ENCODE measurements at places on chromosomes 7 and 10.

DNA sequence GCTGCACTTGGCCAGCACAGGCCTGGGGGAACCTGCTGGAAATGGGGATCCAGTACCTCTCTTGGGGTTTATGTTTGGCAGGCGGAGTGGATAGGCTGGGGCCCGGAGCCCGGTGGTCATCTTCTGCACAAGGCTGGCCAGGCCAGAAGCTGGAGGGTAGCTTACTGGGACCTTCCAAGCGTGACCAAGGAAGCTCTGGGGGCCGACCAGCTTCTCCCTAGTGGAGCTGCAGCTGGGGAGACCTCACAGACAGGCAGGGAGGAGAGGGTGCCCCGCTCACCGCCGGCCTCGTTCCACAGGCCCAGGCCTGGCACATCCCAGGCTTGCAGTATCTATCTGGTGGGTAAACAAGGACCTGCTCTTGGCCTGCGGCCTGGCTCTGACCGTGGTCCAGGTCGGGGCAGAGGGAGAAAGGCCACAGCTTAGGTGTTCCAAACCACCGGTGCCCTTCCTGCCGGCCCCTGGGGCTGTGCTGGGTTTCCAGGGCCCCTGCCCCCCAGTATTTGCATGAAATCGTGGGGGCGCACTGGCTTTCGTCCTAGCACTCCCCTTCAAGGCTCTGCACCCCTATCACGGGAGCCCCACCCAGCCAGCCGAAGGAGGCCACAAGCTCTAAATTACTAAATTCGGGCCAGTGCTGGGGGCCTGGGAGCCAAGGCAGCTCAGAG is 1.5 kb upstream of the ELFN1 start:
- peaks cover 44% of the 10 kb centered on the region for H3K27me3 ChIP-seq
- no peaks in the 10 kb centered on the region for H3K36me3 ChIP-seq
- peak; percentile 42 for DNase-seq
- H3K4me3 ChIP-seq: no peak overlapping the region

GRCh38 chr10:132765435-132765834 is 20.5 kb downstream of the NKX6-2 start:
- no peak overlapping the region for H3K27ac ChIP-seq
- no peak for DNase-seq
- no peaks in the 10 kb centered on the region for H3K27me3 ChIP-seq
- no peak overlapping the region for H3K4me3 ChIP-seq

DNA sequence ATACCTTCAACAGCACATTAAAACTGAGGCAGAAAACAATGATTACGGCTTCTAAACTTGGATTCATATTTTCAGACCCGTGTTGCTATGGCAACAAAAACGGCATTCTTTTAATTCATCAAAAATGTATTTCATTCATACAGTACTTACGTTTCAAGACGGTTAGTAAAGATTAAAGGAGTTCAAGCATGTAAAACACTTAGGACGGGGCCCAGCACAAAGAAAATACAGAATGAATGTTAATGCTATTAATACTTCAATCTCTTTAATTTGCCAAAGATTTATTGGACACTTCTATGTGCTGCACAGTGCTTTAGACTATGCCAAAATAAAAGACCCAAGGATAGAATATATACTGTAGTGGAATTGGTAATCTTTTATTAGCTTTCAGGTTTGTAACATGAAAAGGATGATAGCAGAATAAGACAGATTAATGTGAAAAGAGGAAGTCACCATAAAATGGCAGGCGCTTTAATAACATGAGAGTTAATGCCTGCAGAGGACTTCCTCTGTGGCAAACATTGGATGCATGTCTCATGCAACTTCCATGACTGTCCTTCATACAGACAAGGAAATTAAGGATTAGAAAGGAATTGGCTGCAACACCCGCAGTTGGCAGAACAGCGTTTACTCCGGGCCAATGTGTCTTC is 201.6 kb upstream of the KLF6 start:
- H3K27ac ChIP-seq: no peak overlapping the region
- H3K4me3 ChIP-seq: no peak overlapping the region
- H3K36me3 ChIP-seq: no peaks in the 10 kb centered on the region
- DNase-seq: no peak
- no peaks in the 10 kb centered on the region for H3K27me3 ChIP-seq
- peaks cover 7% of the 10 kb centered on the region for H3K4me1 ChIP-seq

GRCh38 chr7:128247108-128247507 is 6.0 kb downstream of the LEP start:
- no peaks in the 10 kb centered on the region for H3K4me1 ChIP-seq
- no peak for DNase-seq
- H3K36me3 ChIP-seq: no peaks in the 10 kb centered on the region
- no peak overlapping the region for H3K27ac ChIP-seq
- H3K27me3 ChIP-seq: peaks cover 23% of the 10 kb centered on the region

- no peak overlapping the region for H3K27ac ChIP-seq
- no peaks in the 10 kb centered on the region for H3K4me1 ChIP-seq
- no peak overlapping the region for H3K4me3 ChIP-seq
These were observed 161.7 kb upstream of the CSTF2T start for GRCh38 chr10:51861051-51861450.

DNA sequence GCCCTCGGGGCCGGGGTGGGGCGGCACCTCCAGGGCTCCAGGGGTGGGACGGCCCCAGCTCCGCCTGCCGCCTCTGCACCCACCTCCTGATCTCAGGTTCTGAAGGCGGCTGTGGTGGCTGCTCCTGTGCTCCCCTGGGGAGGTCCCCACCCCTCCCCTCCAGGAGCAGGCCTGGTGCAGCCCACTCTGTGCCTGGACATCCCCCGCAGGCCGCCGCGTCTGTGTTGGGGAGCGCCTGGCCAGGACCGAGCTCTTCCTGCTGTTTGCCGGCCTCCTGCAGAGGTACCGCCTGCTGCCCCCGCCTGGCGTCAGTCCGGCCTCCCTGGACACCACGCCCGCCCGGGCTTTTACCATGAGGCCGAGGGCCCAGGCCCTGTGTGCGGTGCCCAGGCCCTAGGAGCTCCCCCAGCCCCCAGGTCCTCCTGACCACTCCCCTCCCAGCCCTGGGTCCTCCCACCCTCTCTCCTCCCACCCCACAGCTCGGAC is 5.5 kb downstream of the CYP2W1 start:
- H3K4me1 ChIP-seq: peaks cover 5% of the 10 kb centered on the region
- no peaks in the 10 kb centered on the region for H3K36me3 ChIP-seq
- no peak for DNase-seq
- no peak overlapping the region for H3K4me3 ChIP-seq
- H3K27me3 ChIP-seq: peaks cover 13% of the 10 kb centered on the region
- H3K27ac ChIP-seq: no peak overlapping the region

DNA sequence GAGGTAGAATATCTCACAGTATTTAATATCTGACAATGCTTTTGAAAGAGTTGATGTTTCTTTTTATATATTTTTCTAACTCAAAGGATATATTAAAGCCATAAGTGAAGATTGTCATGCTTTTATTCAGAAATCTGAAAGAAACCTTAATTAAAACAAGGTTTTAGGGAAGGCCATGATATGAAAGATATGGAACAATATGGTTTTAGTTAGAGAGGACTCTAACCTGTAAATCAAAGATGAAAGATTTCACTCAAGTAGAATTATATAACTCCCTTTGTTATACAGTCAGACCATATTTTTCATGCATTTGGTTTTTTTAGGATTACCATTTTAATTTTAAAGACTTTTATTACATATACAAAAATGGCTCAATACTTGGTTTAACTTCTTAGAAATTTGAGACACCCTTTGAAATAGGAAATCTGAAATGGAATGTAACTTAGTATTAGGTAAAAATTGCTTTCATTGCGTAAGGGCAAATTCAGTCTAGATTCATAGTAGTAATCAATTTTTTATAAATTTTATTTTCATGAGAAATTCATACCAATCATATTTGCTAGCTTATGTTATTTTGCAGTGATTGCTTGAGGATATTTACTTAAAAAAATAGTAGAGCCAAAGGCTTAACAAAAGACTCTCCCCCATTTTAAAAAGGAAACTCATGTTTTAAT is 119.8 kb downstream of the TWIST1 start:
- H3K27me3 ChIP-seq: no peaks in the 10 kb centered on the region
- H3K4me3 ChIP-seq: no peak overlapping the region
- H3K4me1 ChIP-seq: no peaks in the 10 kb centered on the region
- no peaks in the 10 kb centered on the region for H3K36me3 ChIP-seq
- H3K27ac ChIP-seq: no peak overlapping the region

DNA sequence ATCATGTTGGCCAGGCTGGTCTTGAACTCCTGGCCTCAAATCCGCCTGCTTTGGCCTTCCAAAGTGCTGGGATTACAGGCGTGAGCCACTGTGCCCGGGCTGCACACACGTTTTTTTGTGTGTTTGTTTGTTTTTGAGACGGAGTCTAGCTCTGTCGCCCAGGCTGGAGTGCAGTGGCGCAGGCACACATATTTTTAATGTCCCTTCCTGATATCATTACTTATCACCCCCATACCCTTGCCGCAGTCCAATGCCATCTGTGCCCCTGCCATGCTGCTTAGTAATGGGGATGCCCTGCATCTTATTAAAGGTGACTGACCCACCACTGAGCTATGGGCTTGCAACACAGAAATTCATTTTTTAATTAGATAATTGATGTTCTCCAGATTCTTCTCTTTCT is 180.7 kb downstream of the TEX36 start:
- H3K36me3 ChIP-seq: no peaks in the 10 kb centered on the region
- H3K4me1 ChIP-seq: no peaks in the 10 kb centered on the region
- no peaks in the 10 kb centered on the region for H3K27me3 ChIP-seq
- no peak overlapping the region for H3K27ac ChIP-seq

DNA sequence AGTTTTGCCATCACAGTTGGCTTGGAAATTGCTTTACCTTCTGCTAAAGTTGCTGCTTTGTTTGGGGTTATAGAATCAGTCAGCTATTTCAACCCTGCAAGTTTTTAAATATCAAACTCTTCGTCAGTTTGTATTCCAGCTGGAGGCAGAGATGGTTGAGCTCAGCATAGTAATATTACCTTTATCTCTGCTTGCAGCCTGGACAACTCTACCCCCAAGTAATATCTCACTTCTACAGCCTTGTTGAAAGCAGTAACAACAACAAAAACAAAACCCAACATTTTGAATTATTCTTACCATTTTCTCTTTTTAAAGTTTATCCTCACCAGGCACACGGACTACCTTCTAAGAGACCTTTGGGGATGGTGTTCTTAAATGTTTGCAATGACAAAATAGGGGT is 239.1 kb upstream of the PHF14 start:
- H3K36me3 ChIP-seq: no peaks in the 10 kb centered on the region
- H3K4me1 ChIP-seq: no peaks in the 10 kb centered on the region
- no peak overlapping the region for H3K27ac ChIP-seq
- no peak overlapping the region for H3K4me3 ChIP-seq
- no peak for DNase-seq

DNA sequence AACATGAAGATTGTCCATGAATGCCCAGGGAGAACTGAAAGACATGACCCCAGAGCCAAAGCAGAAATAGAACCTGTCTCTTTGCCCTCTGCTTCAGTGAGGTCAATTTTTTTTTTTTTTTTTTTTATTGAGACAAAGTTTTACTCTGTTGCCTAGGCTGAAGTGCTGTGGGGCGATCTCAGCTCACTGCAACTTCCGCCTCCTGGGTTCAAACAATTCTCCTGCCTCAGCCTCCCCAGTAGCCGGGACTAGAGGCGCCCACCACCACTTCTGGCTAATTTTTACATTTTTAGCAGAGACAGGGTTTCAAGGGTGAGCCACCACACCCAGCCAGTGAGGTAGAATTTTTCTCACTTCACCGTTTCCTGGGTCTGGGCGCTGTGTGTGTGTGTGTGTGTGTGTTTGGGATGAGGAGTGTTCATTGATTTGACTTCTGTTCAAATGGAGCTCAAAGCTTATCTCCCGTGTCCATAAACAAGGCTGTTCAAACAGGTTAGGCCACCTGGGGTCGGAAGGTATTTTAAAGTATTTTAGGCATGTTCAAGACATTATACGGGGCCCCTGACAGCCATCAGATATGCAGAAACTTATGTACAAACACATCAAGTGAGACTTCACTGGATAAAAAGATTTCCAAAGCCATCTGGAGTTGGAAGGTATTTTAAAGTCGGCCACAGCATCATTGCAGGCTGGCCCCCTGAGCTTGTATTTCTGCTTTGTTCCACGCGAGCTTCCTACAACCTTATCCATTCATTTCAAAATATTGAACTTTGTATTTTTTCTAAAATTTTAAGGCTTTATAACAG is 93.8 kb downstream of the MAP3K8 start:
- no peak for DNase-seq
- no peaks in the 10 kb centered on the region for H3K36me3 ChIP-seq
- H3K4me1 ChIP-seq: peaks cover 59% of the 10 kb centered on the region
- H3K27me3 ChIP-seq: no peaks in the 10 kb centered on the region

- no peak for DNase-seq
- peak overlapping the region; percentile 97 for H3K27ac ChIP-seq
- H3K4me3 ChIP-seq: peak overlapping the region; percentile 67
- peaks cover 88% of the 10 kb centered on the region for H3K4me1 ChIP-seq
These were observed 10.7 kb downstream of the APBB1IP start for GRCh38 chr10:26448706-26449435.

DNA sequence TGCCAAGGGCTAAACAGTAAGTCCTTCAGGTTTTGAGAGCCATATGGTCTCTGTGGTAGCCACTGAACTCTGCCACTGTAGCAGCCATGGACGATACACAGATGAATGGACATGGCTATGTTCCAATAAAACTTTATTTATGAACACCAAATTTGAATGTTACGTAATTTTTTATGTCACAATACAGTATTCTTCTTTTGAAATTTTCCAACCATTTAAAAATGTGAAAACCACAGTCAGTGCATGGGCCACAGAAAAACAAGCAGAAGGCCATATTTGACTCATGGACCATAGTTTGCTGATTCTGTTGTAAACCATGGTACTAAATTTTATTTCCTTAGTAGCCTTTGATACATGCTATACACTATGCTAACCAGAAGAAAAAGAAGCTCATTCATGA is 361.8 kb downstream of the MAGI2 start:
- no peak overlapping the region for H3K27ac ChIP-seq
- H3K27me3 ChIP-seq: no peaks in the 10 kb centered on the region
- no peak for DNase-seq
- H3K36me3 ChIP-seq: no peaks in the 10 kb centered on the region

GRCh38 chr7:32639122-32639521 is 143.8 kb downstream of the AVL9 start:
- H3K27me3 ChIP-seq: peaks cover 5% of the 10 kb centered on the region
- peaks cover 6% of the 10 kb centered on the region for H3K4me1 ChIP-seq
- H3K36me3 ChIP-seq: no peaks in the 10 kb centered on the region
- H3K27ac ChIP-seq: no peak overlapping the region
- no peak overlapping the region for H3K4me3 ChIP-seq
- DNase-seq: no peak

DNA sequence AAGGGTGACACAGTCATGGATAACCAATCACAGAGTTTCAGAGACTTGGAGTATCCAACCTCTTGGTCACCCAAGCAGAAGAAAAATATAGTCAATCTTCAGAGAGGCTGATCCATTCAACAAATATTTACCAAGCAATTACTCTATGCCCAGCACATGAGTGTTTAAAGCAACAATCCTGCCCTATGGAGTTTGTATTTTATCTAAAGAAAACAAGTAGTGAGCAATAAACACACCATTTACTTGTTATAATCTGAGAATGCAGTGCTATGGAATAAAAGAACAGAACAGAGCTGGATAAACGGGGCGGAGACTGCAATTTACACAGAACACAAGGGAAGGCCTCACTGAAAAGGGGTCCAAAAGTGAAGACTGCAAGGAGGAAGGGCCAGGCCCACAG is 63.8 kb downstream of the GRB10 start:
- no peaks in the 10 kb centered on the region for H3K36me3 ChIP-seq
- no peaks in the 10 kb centered on the region for H3K27me3 ChIP-seq
- no peak overlapping the region for H3K4me3 ChIP-seq
- peaks cover 5% of the 10 kb centered on the region for H3K4me1 ChIP-seq
- DNase-seq: no peak
